ENCODE measurements at places on chromosomes 6 and 20.

- DNase-seq, result no peak
Observed at GRCh38 chr20:50745634-50746137, 14.3 kb downstream of the PARD6B start.

GRCh38 chr20:32607727-32608663 lies 22.9 kb upstream of the NOL4L start:
- DNase-seq, result no peak

GRCh38 chr6:106980926-106981325 lies 6.4 kb upstream of the CD24 start:
- no peak for DNase-seq

- DNase-seq, result no peak
Observed at GRCh38 chr6:53240139-53240538, 91.5 kb upstream of the GCM1 start.

DNA sequence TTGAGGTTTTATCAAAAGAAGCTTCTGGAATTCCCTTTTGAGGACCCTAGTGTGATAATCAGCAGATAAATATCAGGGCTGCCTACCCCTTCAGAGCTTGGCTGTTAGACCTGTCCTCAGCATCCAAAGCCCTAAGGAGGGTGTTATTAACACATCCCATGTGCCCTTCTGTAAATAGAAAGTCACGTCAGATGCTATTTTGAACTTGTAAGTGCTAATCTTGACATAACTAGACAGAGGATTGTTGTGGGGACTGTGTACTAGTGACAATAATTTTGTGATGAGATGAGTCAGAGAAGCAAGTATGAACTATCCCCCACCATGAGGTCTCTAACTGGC lies 4.9 kb upstream of the LAMA4 start:
- DNase-seq, result no peak

DNA sequence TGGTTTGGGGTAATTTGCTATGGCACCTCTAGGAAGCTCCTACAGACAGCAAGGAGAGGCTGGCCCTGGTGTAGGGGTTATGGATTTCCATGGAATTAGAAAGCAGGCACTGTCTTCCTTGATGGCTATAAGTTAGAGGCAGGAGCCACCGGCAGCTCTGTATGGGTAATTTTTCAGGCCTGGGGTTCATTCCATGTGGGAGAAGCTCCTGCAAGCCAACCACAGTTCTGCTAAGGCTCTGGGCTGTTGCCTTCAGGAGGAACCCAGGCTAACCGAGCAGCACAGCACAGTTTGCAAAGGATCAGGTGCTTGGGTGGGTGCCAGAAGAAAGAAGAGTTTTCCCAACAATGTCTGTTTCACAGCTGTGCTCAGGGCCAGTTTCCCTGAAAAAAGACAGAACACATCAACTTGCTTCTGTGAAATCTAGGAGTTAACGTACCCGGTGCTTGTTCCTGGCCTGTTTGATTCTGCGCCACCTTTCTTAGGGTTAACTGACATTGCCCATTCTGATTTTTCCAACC lies 162.8 kb upstream of the MYLIP start:
- no peak for DNase-seq
